HuH-7.5 (cell line): ENCODE measurements at places on chromosomes 3 and 15.
A peak's percentile ranks its signal among the peaks of the same experiment; 100 is the strongest.

GRCh38 chr3:15633766-15634598, 32.4 kb downstream of the BTD start:
- no peak for DNase-seq

DNA sequence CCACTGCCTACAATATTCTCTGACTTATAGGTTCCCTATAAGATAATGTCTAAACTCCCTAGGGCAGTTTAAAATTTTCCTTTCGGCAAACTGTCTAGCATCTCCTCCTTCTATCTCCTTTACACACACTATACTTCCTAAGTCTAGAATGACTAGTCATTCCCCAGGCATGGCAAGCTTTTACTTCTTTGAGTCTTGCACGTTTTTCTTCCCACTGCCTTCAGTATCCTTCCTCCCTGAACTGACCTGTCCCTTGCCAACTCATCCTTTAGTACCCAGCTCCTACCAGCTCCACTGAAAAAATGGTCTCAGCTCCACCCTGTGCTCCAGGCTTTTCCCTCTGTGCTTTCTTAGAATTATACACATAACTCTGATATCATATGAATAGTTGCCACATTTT, 93.8 kb upstream of the KBTBD8 start:
- DNase-seq, result no peak

DNA sequence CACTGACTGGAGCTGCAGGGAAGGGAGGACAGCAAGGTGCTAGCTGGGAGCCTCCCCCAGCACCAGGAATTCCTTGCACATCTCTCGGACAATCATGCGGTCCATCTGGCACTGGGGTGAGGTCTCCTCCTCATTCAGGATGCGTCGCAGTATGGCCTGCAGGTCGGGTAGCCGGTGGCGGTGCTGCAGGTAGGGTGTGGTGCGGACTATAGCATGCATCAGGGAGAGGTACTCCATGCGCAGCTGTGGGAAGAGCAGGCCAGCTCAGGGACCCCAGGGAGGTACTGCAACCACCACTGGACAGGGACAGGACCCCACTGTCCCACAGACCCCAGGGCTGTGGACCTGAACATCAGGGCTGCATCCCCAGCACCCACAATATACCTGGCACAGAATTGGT, 11.2 kb downstream of the NCKIPSD start:
- no peak for DNase-seq

- peak; percentile 63 for DNase-seq
Observed at GRCh38 chr3:184241447-184242296, 7.1 kb downstream of the ALG3 start.

DNA sequence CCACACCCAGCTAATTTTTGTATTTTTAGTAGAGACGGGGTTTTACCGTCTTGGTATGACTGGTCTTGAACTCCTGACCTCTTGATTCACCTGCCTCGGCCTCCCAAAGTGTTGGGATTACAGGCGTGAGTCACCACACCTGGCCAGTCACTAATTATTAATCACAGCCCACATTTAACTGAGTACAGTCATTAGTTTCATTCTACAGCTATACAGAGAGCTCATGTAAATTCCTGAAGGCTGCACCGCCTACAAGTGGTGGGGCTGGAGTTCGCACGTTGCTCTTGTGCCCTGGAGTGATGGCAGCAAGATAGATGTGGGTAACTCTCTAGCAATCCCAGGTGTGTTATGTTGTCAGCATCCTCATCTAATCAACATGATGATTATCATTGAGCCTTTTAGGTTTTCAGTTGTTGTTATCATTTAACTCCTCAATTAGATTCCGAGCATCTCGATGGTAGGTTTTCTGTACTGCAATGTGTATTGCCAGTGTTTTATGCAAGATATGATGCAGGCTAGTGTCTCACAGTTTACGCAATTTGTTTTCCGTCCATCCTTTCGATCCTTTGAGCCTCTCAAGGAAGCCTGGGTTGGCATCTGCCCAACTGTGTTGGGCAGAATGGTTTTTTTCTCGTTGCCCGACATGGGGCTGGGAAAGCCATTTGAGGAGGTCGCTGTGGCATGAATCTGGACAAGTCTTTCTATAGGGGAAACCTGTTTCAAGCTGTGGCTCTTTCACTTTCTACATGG, 216.3 kb downstream of the LPP start:
- DNase-seq, result no peak

GRCh38 chr15:90101130-90101968, 919 bp downstream of the IDH2 start:
- DNase-seq, result no peak

GRCh38 chr3:165459924-165460835, 264.0 kb upstream of the SLITRK3 start:
- DNase-seq, result no peak

DNA sequence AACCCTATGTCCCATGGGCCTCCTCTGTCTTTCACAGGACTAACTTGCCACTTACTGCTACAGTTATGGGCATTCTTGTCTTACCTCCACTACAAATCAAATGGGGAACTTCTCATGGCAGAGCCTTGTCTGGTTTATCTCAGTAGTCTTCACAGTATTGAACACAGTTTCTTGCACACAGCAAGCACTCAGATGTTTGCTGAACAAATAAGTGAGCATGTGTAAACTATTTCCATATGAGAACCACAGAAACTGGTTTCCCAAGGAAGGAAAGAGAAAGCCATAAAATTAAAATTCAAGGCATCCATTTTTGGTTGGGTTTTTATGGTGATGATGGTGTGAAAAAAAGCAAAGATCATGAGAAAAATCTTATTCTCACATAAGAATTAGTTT, 189.2 kb downstream of the MEX3B start:
- no peak for DNase-seq

GRCh38 chr3:42705058-42705767, 2.6 kb upstream of the HHATL start:
- DNase-seq, result peak; percentile 1

GRCh38 chr3:15726881-15727280, 70.9 kb downstream of the ANKRD28 start:
- no peak for DNase-seq

GRCh38 chr3:20056725-20057611, 16.7 kb downstream of the KAT2B start:
- no peak for DNase-seq
